ENCODE measurements at places on chromosomes 5 and 9.

- no peak for DNase-seq
Observed at GRCh38 chr5:154971501-154971900, 30.6 kb downstream of the MRPL22 start.

- no peak for DNase-seq
Observed at GRCh38 chr5:112718344-112718743, 19.3 kb upstream of the APC start.

GRCh38 chr5:38009749-38010358 lies 170.0 kb upstream of the GDNF start:
- no peak for DNase-seq

DNA sequence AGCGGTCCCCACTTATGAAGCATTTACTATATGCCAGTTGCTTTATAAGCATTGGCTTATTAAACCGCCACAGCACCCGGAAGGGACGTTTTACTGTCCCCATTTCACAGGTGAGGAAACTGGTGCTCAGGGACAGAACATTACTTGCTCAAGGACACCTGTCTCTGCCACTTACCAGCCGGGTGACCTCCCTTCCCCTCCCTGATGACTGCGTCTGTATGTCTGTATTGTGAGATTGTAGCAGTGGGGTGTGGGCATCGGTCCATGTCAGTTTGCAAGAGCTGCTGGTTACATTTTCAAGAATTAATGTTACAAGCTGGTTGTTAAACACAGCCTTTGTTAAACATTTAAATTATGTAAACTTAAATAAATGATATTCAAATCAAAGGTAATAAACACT lies 77.6 kb upstream of the LMX1B start:
- DNase-seq, result no peak

DNA sequence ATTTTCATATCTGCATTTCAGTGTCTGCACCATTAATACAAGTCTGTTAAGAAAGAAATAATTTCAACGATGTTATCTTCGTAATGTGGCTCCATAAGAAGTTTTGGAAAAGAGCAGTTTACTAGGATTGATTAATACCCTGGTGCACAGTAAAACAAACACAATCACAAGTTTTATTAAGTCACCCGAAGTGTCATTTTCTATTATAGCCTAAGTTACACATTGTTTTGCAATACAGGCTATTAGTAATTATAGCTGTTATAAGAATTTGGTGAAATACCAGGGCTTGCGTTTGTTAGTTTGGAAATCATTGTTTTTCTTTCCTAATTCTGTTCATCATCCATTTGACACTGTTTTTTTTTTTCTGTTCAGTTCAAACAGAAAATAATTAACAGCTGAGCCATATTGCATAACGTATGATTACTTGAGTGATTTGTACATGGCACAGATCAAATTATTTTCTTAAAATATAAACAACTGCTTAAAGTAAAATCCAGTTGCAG lies 30.6 kb downstream of the LVRN start:
- no peak for DNase-seq

GRCh38 chr5:66830636-66831035 lies 234.4 kb downstream of the MAST4 start:
- DNase-seq, result no peak

DNA sequence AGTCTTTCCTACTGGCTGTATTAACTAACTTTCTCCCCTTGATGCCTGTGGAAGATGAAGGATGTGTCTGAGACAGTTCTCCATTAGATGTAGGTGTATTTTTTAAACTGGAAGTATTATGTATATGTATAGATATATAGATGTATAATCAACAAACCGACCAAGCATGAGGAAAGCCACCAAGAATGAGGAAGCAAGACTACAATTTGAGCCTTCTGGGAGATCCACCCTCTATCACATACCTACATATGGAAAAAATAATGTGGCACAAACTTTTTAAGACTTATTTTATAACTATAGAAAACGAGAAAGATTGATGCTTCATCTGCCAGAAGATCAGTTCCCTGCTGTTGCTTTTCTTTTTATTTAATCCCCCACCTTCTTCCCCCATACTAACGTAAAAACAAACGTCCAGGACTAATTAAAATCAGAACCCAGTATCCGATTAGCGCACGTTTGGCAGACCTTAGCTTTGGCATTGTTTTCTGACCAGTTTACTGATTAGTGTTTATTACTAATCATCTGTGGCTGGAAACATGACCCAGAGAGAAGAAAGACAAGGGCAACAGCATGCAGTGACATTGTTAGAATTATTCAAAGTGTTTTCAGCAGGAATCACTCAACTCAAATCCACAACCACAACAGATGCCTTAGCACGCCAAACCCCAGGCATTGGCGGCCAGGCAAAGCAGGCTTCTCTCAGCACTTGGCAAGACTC lies 490.2 kb downstream of the EBF1 start:
- DNase-seq, result no peak
